HFF-Myc (cell line): ENCODE measurements at places on chromosomes 13 and 19.

DNA sequence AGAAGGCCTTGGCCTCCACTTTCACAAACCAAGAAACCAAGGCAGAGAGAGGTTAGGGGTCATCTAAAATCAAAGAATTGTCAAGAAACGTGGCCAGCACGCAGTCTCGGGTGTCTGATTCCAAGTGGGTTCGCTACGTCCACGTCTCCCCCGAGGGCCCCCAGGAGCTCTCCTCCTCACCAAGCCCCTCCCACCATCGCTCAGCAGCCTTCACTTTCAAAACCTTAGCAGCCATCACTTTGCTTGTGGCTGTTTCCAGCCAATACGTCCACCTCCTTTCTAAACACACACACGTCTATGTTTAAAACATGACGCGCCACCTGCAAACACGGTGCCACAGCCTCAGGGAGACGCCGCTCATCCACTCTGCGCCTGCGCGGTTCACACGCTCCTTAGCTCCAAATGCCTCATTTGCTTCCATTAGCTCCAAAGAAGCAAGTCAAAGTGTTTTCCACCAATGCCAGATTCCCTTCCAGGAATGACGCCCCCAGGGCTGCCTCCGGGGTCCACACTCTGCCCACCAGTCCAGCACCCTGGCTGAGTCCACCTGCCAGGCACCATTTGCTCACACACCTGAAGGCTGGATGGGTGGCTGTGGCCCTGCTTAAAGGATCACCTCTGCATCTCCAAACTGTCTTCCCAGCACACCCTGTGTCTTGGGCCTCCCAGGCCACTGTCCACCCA lies 5.5 kb downstream of the RASA3 start:
- DNase-seq, result no peak

DNA sequence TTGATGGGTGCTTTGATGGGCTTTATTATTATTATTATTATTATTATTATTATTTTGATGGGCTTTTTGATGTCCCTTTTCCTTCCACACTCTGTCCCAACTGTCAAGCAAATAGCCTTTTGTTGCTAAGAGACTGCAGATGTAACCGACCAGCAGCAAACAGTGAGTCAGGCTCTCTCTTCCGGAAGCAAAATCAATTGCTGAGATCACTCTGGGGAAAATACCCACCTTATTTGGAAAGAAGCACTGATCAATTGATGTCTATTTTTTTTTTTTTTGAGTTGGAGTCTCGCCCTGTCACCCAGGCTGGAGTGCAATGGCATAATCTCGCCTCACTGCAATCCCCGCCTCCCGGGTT lies 2.9 kb downstream of the LDLR start:
- no peak for DNase-seq

- DNase-seq, result no peak
These were observed 91.0 kb upstream of the MYCBP2 start for GRCh38 chr13:77417897-77418296.

DNA sequence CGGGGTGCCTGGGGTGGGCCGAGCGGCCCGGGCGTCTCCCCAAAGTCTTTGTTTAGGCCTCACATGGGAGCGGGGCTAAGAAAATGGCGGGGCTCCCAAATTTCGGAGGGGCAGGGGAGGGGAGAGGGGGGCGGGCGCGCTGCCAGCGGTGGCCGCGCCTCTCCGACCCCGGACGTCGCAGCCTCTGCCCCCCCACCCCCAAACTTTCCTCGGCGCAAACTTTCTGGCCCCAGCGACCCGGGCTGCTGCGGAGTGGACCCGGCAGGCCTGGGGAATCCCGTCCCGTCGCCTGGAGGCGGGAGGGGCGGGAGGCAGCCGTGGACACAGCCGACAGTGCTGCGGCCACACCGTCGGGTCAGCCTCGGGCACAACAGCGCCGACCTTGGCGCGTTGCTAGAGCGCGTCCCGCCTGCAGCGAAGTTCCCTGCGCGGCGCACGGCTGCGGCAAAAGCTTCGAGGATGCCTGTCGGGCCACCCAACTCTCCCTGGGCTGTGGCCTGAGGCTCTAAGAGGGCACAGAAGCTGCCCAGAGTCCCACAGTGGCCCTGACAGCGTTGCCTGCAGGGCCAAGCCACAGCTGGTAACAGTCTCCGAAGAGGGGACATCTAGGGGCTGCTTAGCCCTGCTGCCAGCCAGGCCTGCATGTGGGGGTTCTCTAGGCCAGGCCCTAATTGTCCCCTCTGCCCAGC lies 1.3 kb downstream of the NFIX start:
- no peak for DNase-seq

DNA sequence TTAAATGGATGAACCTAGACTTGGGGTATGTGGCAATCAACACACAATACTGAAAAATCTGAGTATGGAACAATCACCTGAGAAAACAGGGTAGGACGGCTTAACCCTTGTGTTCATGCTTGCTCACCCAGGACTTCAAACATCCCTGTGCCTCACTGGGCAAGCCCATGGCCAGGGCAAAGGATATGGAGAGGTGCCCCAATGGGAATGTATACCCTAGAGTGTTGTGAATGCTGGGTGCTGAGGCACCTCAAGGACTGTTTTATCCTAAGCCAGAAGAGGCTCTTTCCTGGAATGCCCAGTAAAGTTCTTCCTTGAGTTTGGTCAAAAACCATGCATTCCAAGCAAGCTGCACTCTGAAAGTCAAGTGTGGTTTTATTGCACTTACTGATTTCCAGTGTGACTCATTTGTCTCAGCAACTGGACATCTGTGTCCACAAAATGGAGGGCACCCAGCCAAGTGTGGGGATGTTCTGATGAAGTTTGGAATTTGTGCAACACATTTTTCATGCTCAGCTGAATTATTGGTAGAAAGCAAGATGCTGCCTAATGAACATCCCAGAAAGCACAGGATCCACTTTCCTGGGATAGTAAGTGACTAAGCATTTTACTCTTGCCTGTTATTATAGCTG lies 531.3 kb downstream of the RFC3 start:
- DNase-seq, result peak; percentile 98

DNA sequence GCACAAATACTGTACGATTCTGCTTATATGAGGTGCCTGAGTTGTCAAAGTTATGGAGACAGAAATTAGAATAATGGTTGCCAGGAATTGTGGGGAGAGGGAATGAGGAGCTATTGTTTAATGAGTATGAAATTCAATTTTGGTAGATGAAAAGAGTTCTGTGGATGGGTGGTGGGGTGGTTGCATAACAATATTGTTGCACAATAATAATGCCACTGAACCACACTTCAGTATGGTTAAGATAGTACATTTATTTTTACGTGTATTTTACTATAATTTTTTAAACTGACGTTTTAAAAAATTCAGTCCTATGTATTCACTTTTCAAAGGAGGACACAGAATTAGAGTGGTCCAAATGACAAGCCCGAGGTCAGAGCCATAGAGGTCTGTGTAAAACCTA lies 1.8 kb upstream of the OXGR1 start:
- DNase-seq, result no peak

DNA sequence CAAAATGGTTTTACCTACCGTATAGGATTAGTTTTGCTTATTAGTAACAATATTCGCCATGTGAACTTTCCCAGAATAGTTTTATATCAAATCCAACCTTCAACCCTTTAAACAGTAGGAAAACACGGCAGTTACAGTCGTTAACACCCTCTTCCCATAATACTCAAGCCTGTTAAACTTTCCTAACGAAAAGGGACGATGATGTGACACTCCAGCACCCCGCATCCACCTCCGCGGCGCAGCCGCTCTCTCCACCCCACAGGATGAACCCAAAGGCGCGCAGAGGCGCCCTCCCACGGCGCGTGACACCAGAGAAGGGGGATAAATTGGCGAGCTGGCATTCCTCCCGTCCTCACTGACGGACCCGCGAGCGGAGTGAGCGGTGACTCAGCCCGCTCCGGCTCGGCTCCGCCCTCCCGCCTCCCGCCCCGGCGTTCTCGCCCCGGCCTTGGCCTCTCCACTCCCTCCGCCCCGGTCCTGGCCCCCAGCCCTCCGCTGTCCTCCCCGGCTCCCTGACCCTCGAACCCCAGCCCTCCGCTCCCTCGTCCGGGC lies 665 bp downstream of the TUBGCP3 start:
- DNase-seq, result no peak

- DNase-seq, result no peak
These were observed 204.2 kb downstream of the DCLK1 start for GRCh38 chr13:35926859-35927530.

DNA sequence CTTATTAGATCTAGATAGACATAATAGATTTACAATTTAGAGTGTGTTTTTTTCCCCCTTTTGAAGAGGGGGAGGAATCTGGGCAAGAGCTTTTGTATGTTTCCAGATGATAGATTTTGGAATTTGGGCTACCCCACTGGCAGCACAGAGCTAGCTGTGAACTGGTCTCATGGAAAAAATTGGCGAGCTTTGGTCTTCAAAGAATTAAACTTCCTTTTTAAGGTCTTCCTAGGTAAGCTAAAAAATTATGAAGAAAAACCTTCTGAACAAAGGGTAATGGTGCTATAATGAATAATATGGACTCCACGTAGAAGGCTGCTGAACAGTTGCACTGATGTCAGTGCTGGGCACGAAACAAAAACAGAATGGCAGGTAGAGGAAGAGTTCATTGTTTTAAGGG lies 109.3 kb downstream of the ZIC5 start:
- DNase-seq, result no peak

DNA sequence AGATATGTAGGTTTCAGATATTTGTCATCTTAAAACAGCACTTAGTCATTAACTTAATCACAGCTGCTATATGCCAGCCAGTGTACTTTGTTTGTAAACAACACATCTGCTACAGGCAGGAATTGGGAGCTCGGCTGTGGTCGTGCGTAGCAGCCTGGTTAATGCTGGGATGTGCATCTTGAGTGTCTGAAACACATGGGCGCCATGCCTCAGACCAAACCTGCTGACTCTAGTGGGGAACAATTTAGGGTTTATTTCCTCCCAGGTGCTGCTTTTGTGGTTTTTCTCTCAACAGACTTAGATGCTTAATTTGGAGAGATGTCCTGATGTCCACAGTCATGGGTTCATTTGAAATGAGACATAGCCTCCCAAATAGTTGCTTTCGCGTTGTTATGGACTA lies 238.5 kb upstream of the TMTC4 start:
- DNase-seq, result no peak

DNA sequence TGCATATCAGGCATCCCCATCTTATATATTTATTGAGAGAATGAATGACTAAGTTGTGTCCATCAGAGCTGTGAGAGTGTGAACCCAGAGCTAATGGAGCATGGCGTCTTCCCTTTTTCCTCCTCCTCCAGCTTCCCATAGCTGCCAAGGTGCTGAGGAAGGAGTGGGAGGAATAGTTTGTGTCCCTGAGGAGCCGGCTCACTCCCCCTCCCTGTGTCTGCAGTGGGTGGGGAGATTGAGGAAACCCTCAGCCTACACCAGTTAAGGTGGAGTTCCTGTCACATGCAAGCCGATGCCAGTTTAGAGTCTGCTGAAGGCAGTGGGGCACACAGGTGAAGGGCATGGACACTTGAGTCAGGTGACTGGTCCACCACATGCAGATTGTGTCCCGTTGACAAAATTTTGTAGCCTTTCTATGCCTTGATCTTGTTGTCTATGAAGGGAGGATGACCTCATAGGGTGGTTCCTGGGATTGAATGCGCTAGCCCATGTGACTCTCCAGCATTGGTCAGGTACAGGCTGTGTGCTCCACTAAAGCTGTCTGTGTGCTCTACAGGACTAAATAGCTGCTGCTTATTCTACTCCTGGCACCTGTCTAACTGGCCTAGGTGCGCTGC lies 47.6 kb upstream of the GPI start:
- no peak for DNase-seq

DNA sequence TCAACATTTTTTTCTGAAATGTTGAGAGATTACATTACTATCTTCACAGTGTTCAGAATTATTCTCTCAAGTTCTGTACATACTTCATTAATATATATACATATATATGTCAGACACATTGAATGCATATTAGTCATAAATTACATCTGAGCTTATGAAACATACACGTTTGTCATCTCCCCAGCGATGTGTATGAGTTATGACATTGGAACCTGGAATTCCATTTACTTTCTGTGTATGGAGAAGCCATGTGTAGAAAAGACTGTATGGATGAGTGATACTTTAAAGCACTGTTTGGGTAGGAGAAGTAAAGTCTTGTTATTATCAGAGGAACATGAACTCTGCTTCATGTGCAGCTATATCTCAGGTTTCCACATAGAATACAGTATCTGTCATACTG lies 167.2 kb downstream of the FGF14 start:
- no peak for DNase-seq

GRCh38 chr19:41696402-41697197 lies 8.5 kb upstream of the CEACAM7 start:
- no peak for DNase-seq

- no peak for DNase-seq
These were observed 2.3 kb downstream of the PEG3 start for GRCh38 chr19:56838024-56838908.

GRCh38 chr13:105338773-105339172 lies 1196.7 kb downstream of the EFNB2 start:
- DNase-seq, result no peak

DNA sequence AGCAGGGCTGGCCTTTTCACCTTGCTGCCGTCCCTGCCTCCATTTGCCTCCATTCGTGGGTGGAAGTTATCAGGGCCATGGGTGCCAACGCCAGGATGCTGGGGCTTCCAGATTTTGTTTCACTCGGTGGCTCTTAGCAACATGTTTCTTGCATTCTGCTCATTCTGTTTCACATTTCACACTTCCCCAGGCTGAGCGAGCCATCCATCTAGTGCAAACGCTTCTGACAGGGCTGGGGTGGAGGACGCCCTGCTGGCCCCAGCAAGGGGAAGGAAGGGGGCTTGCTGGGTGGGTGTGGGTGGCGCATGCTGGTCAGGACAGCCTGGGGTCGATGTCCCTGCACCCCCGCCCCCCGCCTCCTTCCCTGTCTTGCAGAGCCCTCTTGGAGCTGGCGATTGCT lies 165.2 kb downstream of the URI1 start:
- DNase-seq, result no peak

DNA sequence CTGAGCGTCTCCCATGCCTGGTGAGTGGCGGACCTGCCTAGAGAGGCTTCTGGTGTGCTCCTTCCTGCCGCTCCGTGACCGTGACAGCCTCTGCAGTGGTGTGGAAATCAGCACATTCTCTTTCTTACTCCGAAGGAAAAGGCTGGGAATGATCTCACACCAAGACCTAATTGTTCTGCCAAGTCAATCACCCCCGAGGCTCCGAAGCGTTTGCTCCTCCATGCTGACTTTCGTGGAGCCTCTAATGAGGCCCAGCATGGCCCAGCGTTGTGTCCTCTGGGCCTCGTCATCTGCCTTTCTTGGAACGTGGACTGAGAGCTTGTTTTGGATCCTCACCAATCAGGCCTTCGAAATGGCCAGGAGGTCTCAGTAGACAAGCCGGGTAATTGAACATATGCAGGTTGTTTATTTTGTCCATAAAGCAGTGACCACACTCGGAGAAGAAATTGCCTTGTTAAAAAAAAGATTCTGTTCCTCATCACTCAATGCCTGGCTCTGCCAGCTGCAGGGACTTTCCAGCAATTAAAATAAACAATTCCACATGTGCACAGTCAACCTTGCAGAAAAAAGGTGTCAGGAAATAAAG lies 107.1 kb downstream of the UBL3 start:
- peak; percentile 89 for DNase-seq

GRCh38 chr13:35964011-35964862 lies 166.9 kb downstream of the DCLK1 start:
- no peak for DNase-seq
